Activated B cell treated with CpG ODN at 0.5 μM for 24 hours (primary cell): ENCODE measurements at places on chromosomes 12 and 14. TPM values are rescaled to one million over a fixed set of nuclear protein-coding genes. Genes with fewer than 3 reads are reported as not detected.

AQP6 gene
- total RNA-seq: not detected in 2 replicates

LTB4R2 gene
- 7.7 and 9.1 TPM in 2 replicates for total RNA-seq

PPP4R3A gene
- total RNA-seq: 138 and 141 TPM in 2 replicates

GPR162 gene
- total RNA-seq: not detected in 2 replicates

SPTSSA gene
- total RNA-seq: 6.2 and 7.5 TPM in 2 replicates
